Left ventricle myocardium inferior (tissue), 1 donor: ENCODE measurements at places on chromosomes 6 and 20. TPM values are rescaled to one million over a fixed set of nuclear protein-coding genes. Genes with fewer than 3 reads are reported as not detected.
A peak's percentile ranks its signal among the peaks of the same experiment; 100 is the strongest.

DNA sequence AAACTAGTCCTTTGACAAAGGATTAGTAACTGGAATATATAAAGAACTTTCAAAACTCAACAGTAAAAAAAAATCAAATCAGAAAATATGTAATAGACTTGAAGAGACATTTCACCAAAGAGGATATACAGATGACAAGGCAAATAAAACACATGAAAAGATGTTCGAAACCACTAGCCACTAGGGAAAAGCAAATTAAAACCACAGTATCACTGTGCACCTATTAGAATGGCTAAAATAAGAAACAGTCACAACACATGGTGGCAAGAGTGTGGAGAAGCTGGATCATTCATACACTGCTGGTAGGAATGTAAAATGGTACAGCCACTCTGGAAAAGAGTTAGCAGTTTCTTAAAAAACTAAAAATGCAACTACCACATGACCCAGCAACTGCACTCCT is 14.9 kb downstream of the ZBTB2 start:
- DNase-seq = no peak

GRCh38 chr6:10882657-10883171 is 873 bp upstream of the GCM2 start:
- DNase-seq = no peak

- no peak for DNase-seq
Measured at GRCh38 chr6:32603888-32604287, 14.2 kb upstream of the HLA-DRB1 start.

- DNase-seq = no peak
Measured at GRCh38 chr6:133114973-133115372, 126.2 kb upstream of the EYA4 start.

GRCh38 chr6:133623065-133623464 is 265.8 kb upstream of the TCF21 start:
- no peak for DNase-seq

GRCh38 chr6:958488-958887 is 265.5 kb upstream of the EXOC2 start:
- no peak for DNase-seq

The TBC1D7 gene
- total RNA-seq = 40.2 TPM

The APOBEC2 gene
- 219 TPM for total RNA-seq

The LAMA4 gene
- 103 TPM for total RNA-seq

- DNase-seq = no peak
Measured at GRCh38 chr20:1287306-1287705, 21.2 kb downstream of the SNPH start.

GRCh38 chr20:60895363-60896079 is 356.5 kb upstream of the CDH4 start:
- no peak for DNase-seq

The KIAA0408 gene
- 2.2 TPM for total RNA-seq

The NKX2-2 gene
- not detected for total RNA-seq

- peak; percentile 55 for DNase-seq
Measured at GRCh38 chr6:10610289-10610688, 84.1 kb downstream of the C6orf52 start.

DNA sequence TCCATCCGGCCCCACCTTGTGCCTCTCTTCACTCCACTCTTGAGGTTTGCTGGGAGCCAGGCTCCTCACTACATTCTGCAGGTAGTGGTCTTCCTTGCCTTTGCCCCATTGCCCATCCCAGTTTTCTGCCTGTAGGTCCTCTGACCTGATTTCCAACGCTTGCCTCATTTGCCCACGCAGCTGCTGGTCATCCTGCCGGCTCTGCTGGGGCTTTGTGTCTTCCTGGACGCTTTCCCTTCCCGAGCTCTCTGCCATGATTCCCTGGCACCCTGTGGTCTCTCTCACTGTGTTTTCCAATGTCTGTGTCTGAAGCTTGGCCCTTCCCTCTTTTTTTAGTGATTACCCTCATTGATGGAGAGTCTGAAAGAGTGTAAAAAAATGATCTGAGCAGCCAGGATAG is 451.6 kb downstream of the UTRN start:
- DNase-seq = no peak

- no peak for DNase-seq
Measured at GRCh38 chr20:36663031-36663430, 17.0 kb upstream of the SLA2 start.

GRCh38 chr6:143096403-143096802 is 35.7 kb downstream of the AIG1 start:
- DNase-seq = no peak

DNA sequence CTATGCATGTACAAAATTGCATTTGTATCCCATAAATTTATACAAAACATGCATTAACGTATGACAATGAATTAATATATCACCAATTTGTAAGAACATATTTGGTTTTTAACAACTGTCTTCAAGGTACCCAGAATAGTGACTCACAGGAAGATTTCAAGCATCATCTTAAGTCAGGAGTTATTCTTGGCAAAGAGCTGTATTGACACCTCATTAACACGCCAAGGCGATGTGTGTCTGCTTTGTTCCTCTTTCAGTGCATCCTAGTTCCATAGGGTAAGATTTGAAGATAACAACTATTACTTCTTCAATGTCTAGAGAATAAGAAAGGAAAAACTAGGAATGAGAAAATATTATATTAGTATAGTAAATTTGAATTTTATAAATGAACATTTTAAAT is 35.8 kb upstream of the TPD52L1 start:
- no peak for DNase-seq

- DNase-seq = peak; percentile 70
Measured at GRCh38 chr20:63456429-63457284, 15.8 kb downstream of the KCNQ2 start.

DNA sequence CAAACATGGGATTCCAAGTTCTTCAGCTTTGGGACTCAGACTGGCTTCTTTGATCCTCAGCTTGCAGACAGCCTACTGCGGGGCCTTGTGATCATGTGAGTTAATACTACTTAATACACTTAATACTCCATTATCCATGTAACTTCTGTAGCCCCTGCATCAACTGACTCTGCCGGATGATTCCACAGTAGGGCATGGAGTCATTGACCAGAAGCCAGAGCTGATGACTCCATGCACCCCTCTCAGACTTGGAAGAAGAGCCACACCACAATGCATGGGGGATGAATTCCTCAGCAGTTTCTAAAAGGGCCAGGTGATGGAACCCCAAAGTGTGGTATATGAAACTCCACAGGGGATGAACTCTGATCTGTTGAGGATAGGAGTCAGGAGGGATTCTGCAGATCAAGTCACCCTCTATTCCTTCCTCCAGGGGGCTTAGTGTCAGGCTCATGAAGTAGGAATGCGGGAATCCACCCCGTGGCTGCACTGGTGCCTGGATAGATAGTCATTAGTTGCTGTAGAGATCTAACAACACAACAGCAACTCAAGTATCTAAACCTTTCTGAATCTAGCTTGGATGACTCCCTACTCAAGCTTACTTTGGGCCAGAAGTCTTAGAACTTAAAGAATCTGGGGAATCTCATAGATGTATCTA is 70.2 kb downstream of the GPR6 start:
- DNase-seq = no peak

GRCh38 chr6:5029609-5030008 is 25.8 kb upstream of the RPP40 start:
- DNase-seq = no peak

DNA sequence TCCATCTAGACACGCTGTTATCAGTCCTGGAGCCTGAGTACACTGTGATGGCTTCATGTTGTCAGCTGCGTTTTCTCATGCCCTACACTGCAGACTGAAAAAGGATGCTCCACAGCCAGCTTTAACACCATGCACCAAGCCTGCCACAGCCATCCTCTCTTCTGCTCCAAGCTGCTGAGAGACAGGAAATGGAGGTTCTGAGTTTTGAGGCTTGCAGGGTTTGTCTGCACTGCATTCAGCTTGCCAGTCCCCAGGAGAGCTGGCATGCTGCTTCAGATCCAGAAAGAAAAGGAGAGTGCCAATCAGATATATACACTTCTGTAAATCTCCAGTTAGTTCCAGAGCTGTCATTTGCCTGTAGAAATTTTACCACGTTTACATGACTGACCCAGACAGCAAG is 550.7 kb upstream of the FLRT3 start:
- DNase-seq = no peak

The AURKA gene
- total RNA-seq = 7.8 TPM

DNA sequence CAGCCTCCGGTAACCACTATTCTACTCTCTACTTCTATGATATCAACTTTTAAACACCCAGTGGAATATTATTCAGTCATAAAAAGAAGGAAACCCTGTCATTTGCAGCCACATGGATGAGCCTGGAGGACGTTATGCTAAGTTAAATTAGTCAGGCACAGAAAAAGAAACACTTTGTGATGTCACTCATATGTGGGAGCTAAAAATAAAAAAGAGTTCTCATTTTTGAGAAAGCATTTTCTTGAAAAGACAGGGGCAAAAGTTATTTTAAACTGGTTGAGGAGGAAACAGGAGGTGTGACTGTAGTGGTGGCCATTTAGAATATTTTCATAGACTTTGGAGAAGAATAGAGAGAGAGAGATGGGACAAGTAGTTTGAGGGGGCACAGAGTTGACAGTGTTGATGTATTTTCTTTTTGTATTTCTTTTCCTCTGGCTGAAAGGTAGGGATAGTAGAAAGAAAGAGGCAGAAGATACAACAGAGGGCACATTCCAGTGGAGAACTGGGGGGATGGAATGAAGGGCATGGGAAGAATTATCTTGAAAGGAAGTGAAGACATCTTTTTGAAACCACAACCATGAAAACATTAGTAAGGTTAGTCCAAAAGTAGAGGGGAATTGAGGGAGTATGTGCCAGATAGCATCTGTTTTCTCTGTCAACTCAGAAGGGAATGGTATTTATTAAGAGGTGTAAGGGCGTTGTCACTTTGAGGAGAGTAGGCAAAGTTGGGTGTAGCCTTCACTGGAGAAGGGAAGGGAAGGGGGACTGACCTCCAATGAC is 181.3 kb upstream of the GMDS start:
- DNase-seq = no peak

The SLC13A3 gene
- 0.30 TPM for total RNA-seq

DNA sequence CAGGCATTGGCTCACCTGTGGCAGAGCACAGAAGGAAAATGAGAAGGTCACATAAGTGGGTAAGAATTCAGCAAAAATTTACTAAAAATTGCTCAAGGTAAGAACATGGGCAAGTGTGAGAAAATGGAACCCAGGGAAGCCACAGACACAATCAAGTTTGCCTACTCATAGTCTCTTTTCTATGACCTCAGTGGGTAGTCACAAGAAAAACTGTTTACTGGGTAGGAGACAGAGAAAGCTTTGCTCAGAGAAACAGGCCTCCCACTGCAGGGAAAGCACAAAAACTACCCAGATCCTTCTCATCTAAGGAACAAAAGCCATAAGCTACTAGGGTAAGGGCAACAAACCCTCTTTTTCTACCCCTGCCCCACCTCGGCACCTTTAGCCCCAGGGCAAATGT is 35.2 kb downstream of the FAM184A start:
- DNase-seq = no peak

The IRAK1BP1 gene
- total RNA-seq = 4.7 TPM

GRCh38 chr6:22383016-22383415 is 86.2 kb upstream of the PRL start:
- no peak for DNase-seq

DNA sequence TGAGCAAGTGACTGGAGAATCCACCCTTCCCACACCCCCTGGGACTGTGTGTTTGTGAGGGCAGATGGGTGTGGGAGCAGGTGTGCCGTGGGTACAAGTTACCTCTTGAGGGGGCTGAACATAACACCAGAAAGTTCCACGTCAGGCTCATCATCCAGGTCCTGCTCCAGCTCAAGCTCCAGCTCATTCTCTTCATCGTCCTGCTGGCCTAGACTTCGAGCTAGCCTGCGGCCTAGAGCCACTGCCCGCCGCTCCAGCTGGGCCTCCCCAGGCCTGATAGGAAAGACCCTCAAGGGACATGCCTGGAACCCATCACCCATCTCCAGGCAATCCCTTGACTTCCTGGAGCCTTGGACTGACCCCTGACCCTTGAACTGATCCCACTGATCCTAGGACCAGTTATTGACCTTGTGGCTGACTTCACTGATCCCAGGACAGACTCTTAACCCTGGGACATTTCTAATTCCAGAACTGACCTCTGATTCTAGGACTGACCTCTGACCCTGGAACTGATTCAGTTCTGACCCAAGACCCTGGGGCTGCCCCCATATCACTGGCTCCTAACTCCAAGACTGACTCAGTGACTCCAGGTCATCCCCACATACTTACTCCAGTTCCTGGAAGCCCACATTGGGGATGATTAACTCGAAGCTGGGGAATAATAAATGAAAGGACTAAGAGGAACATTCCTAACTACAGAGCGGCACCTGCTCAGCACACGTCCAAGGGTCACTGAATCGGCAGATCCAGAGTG is 11.8 kb upstream of the SPAG4 start:
- DNase-seq = no peak

The CST5 gene
- not detected for total RNA-seq

GRCh38 chr20:23649830-23650417 is 12.2 kb upstream of the CST3 start:
- DNase-seq = no peak

DNA sequence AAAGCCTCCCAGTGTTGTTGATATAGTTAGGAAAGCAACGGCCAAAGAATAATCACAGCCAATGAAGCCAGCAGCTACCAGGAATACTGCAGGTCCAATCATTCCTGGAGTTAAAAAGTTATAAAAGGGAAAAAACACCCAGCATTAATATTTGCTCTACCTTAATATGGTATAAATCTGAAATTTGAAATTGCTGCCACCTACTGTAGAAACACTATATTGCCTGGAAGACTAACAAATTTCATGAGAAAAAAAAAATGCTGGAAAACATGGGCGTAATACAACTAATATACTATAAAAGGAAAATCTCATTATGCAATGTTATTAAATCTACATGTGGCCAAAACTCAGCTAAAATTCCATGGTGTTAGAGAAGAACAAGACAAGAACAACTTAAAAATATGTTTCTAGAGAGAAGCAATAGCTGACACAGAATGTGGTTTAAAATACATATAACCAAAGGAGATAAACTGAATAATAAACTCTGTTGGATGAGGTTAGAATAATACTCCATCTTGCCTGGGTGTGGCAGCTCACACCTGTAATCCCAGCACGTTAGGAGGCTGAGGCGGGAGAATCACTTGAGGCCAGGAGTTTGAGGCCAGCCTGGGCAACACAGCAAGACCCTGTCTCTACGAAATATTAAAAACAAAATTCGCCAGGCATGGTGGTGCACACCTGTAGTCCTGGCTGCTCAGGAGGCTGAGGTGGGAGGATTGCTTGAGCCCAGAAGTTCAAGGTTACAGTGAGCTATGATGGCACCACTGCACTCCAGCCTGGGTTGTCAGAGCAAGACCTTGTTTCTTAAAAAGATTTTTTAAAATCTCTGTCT is 43.1 kb downstream of the SLC17A5 start:
- no peak for DNase-seq

DNA sequence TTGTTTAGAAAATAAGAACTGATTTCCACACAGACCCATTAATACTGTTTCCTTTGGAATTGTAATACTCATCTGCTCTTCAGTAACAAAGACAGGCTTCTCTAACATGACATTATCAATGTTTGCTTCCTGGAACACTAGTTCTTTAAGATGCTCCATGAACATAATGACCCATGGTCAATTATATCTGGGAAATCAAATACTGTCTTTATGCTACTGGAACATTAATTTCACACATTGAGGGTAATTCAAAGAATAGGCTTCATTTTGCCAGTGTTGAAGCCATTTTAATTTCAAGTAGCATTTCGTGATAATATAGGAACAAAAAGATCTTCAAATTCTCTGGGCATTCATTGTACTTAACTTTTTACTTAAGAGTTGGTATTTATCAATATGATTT is 80.9 kb downstream of the OPN5 start:
- no peak for DNase-seq
